ENCODE measurements at places on chromosomes 2 and 18. TPM values are rescaled to one million over a fixed set of nuclear protein-coding genes. Genes with fewer than 3 reads are reported as not detected.

- H3K36me3 ChIP-seq = peaks cover 20% of the 10 kb centered on the region
- no peak overlapping the region for H3K27ac ChIP-seq
- no peak overlapping the region for H3K4me3 ChIP-seq
- no peak for DNase-seq
- H3K27me3 ChIP-seq = no peaks in the 10 kb centered on the region
Observed at GRCh38 chr18:62288665-62289008, 36.5 kb upstream of the TNFRSF11A start.

DNA sequence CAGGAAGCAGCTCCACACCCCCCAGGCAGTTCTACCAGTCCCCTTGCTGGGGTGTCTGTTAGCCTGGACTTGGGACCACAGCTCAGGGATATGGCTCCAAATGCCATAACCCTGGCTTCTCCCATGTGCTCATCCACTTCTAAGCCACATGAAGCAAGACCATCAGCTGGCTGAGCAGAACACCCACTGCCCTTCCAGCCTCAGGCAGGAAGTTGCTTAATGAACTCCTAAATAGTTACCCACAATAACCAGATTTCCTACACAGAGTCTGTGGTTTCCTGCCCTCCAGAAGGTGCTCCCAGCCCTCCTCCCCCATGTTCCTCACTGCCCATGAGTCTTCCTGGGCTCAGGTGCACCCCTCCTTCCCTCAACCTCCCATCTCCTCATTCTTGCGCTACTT lies 98.3 kb upstream of the EPC2 start:
- no peaks in the 10 kb centered on the region for H3K36me3 ChIP-seq
- H3K27ac ChIP-seq = no peak overlapping the region
- no peak overlapping the region for H3K4me3 ChIP-seq
- H3K27me3 ChIP-seq = no peaks in the 10 kb centered on the region
- no peaks in the 10 kb centered on the region for H3K4me1 ChIP-seq

GRCh38 chr2:190458352-190459107 lies 50.4 kb downstream of the MFSD6 start:
- no peak overlapping the region for H3K4me3 ChIP-seq
- no peak for DNase-seq
- H3K36me3 ChIP-seq = peaks cover 4% of the 10 kb centered on the region
- no peaks in the 10 kb centered on the region for H3K4me1 ChIP-seq

GRCh38 chr2:216888887-216889622 lies 29.2 kb upstream of the TNP1 start:
- H3K27me3 ChIP-seq = no peaks in the 10 kb centered on the region
- no peak overlapping the region for H3K27ac ChIP-seq

- DNase-seq = no peak
- H3K27me3 ChIP-seq = no peaks in the 10 kb centered on the region
- no peaks in the 10 kb centered on the region for H3K4me1 ChIP-seq
- no peaks in the 10 kb centered on the region for H3K36me3 ChIP-seq
- no peak overlapping the region for H3K4me3 ChIP-seq
Observed at GRCh38 chr2:56831780-56832179, 648.0 kb downstream of the CCDC85A start.

- peaks cover 20% of the 10 kb centered on the region for H3K4me1 ChIP-seq
- H3K27ac ChIP-seq = peak overlapping the region; percentile 98
- no peaks in the 10 kb centered on the region for H3K36me3 ChIP-seq
- peak; percentile 19 for DNase-seq
- no peak overlapping the region for H3K4me3 ChIP-seq
- H3K27me3 ChIP-seq = no peaks in the 10 kb centered on the region
Observed at GRCh38 chr2:86703704-86704361, 16.3 kb upstream of the RMND5A start.

- H3K36me3 ChIP-seq = no peaks in the 10 kb centered on the region
- H3K4me3 ChIP-seq = peak within 1 kb of the TSS; percentile 5
- H3K4me1 ChIP-seq = peaks cover 15% of the 10 kb centered on the region
Observed at GRCh38 chr2:86790676-86791572, at the start of gene CD8A. TSS of gene CD8A (minus strand) at chr2:86790913. CDS start at chr2:86790825, 88 bp downstream.

- H3K36me3 ChIP-seq = no peaks in the 10 kb centered on the region
- no peak overlapping the region for H3K4me3 ChIP-seq
- H3K4me1 ChIP-seq = no peaks in the 10 kb centered on the region
- no peak for DNase-seq
Observed at GRCh38 chr2:128457716-128458115, 139.0 kb upstream of the HS6ST1 start.

DNA sequence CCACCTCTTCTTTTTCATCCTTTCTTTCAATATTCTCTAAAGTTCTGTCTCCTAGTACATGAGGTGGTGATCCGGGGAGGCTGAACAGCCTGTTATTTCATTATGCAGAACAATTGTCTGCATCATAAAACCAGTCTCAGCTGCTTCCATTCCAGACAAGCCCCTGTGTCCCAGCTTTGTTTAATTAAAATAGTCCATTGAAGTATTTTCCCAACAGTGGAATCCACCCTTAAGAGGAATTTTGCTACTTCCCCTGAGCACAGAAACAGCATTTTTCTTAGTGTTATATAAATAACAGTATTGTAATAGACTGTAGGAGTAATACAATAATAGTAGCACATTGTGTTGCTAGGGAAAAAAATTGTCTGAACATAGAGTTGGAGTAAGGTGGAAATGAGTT lies 395.4 kb upstream of the TCF4 start:
- no peak overlapping the region for H3K4me3 ChIP-seq
- H3K36me3 ChIP-seq = no peaks in the 10 kb centered on the region
- H3K4me1 ChIP-seq = no peaks in the 10 kb centered on the region
- no peak for DNase-seq
- no peaks in the 10 kb centered on the region for H3K27me3 ChIP-seq

DNA sequence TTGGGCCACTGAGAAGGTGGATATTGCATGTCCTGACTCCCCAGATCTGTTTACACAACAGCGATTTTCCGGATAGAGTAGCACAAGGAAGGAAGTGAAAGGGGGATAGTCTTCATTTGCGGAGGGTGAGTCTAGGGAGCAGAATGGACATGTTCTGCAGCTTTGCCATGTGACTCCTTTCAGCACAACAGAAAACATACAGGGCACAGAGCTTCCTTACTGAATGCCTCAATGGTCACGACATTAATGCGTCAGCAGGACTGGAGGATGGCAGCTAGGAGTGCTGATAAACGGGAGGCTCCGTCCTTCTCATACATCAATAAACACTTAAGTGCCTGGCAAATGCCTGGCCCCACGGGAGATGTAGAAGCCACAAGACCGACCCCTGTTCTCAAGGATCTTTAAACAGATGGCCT lies 163.0 kb downstream of the FAM210A start:
- H3K27me3 ChIP-seq = no peaks in the 10 kb centered on the region
- no peaks in the 10 kb centered on the region for H3K36me3 ChIP-seq
- DNase-seq = no peak
- H3K27ac ChIP-seq = no peak overlapping the region

GRCh38 chr2:86645752-86646151 lies 22.1 kb upstream of the RNF103 start:
- H3K27ac ChIP-seq = no peak overlapping the region
- H3K27me3 ChIP-seq = no peaks in the 10 kb centered on the region
- no peak overlapping the region for H3K4me3 ChIP-seq
- no peak for DNase-seq
- no peaks in the 10 kb centered on the region for H3K4me1 ChIP-seq

DNA sequence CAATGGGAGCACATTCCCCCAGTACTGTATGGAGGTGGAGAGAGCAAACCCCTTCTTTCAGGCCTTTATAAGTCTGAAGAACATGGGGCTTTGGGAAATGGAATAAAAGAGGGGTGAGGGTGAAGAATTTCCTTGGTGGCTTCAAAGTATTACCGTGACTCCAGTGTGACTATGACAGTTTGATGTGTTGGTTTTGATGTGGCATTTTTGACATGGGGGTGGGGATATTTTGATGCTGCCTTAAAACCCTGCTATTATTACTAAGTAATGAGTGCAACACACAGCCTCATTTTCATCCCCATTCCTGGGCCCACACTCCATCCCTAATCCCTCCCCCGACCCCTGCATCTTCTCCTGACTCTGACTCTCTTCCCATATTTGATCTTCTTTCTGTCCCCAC lies 23.6 kb downstream of the QPCT start:
- H3K27me3 ChIP-seq = no peaks in the 10 kb centered on the region
- no peaks in the 10 kb centered on the region for H3K4me1 ChIP-seq
- H3K36me3 ChIP-seq = no peaks in the 10 kb centered on the region
- DNase-seq = no peak

GRCh38 chr2:43609290-43609918 lies 13.6 kb upstream of the THADA start:
- no peak overlapping the region for H3K27ac ChIP-seq
- H3K27me3 ChIP-seq = no peaks in the 10 kb centered on the region
- H3K4me1 ChIP-seq = no peaks in the 10 kb centered on the region
- no peaks in the 10 kb centered on the region for H3K36me3 ChIP-seq
- DNase-seq = peak; percentile 42
- H3K4me3 ChIP-seq = no peak overlapping the region

The IFIH1 gene
- 17.6 TPM for polyA plus RNA-seq

The IKZF2 gene
- polyA plus RNA-seq = 3.2 TPM

The GPR39 gene
- polyA plus RNA-seq = 9.5 TPM

The PKDCC gene
- 247 TPM for polyA plus RNA-seq

The GALNT3 gene
- 68.2 TPM for polyA plus RNA-seq

The FOXD4L1 gene
- 0.07 TPM for polyA plus RNA-seq

The AFF3 gene
- 4.8 TPM for polyA plus RNA-seq

The MAP3K19 gene
- polyA plus RNA-seq = 0.01 TPM

The AQP12B gene
- 10.6 TPM for polyA plus RNA-seq

The SLC38A11 gene
- polyA plus RNA-seq = 15.4 TPM

The CASP10 gene
- 19.9 TPM for polyA plus RNA-seq

Measured in large intestine (tissue), 12 donors.